Activated CD4-positive, alpha-beta T cell treated with anti-CD3 and anti-CD28 coated beads, Interleukin-2, amount 50 U/mL, for 1 hour (primary cell): ENCODE measurements at places on chromosomes 3 and 15.

DNA sequence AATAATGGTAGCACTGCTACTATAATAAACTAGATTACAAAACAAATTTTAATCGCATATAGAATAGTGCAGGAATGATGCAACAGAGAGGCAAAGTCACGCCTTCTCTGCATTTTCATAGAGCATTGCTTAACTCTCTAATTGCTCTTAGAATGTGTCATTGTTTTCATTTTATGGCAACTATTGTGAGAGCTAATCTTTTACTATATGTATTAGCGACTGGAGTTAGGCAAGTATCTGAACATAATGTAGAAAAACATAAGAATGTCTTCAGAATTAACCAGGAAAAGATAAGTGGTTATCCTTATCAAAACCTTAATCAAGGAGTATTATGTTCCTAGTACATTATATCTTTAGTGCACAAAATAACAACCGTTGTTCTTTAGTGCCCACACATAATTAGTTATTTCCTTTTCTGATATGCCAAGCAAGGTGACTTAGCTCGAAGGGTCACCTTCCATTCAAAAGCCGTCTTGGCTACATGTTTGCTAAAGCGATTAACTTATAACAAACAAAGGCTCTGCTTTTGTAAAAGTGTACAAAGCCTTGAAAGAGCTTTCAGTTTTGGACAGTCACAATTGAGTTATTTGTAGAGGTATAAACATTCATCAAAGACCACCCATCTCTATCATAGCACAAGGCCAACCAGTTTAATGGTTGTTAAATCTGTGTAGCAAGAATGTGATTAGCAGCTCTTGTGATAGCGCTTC lies 1328.9 kb downstream of the ROBO2 start:
- no peak for DNase-seq

DNA sequence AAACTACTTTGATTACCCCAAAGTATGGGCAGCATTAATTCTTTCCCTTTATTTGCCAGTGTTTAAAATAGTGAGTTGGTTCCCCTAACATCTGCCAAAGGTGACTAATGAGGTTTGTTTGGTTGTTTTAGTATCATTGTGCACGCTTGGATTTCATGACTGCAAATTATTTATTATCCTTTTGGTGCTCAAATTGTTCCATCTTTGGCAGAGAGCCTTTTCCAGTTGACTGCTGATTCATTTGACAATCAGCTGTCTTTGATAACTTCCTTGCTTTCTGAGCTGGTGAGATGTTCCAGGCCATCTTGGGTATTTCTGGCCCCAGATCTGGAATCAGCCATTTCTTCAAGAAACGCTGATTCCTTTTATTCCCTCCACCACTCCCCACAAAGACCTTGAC lies 8.9 kb downstream of the DLEC1 start:
- DNase-seq: no peak

GRCh38 chr3:105647047-105647446 lies 221.8 kb downstream of the CBLB start:
- no peak for DNase-seq

DNA sequence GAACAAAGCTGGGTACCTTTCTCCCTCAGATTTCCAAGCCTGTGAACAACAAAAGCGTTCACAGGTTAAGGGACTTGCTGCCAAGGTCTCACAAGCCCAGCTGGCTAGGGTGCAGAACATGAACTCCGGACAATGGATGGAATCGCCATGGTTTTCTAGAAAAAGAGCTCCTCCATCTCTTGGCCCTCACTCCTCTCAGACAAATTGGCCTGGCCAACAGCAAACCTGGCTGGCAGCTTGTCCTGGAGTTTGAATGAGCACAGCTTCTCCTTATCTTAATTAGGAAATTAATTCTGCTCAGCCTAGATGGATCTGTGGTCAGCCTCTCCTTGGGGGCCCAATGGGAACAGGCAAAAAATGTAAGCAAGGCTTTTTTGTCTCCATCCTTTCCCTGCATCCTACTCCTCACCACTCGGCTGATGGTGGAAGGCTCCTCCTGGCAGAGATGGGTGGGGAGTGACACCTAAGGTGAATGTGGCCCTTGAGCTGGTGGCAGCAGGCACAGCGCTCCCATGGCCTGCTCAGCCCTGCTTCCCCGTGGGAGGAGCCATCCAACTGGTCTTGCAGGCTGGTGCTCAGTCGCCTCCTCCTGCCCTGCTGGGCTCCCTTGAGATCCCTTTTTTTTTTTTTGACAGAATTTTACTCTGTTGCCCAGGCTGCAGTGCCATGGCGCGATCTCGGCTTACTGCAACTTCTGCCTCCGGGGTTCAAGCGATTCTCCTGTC lies 5.8 kb downstream of the KLHL25 start:
- no peak for DNase-seq

- DNase-seq: no peak
Observed at GRCh38 chr3:154795582-154795981, 284.5 kb upstream of the MME start.

DNA sequence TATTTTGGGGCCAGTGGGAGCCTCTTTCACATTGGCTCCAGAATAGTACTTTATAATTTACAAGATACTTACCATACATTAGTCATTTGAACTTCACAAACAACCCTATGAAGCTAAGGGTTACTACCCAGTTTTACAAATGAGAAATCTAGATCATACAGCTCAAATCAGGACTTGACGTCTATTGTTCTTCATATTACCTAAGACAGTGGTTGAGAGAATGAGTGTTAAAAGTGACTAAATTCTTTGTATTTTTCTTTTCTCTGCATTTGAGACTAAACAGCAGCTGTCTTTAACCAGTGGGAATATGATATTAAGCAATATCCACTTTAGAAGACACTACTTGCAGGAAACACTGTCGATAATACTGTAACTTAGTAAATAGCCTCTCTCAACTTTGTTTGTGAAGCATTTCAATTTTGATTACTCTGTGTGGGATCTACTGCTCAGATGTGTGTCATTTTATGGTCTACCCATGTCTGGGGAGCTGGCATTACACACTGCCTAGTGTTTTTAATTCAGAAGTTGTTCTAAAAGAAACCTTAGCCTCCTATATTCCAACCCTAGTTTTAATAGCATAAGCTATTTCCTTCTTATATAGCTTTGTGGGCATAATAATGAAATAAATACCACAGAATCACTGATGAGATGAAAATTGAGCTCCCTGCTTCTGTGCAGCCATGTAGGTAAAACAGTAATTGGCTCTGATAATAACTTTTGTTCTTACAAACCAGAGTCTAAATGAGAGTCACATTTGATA lies 45.9 kb downstream of the IQCH start:
- DNase-seq: no peak

DNA sequence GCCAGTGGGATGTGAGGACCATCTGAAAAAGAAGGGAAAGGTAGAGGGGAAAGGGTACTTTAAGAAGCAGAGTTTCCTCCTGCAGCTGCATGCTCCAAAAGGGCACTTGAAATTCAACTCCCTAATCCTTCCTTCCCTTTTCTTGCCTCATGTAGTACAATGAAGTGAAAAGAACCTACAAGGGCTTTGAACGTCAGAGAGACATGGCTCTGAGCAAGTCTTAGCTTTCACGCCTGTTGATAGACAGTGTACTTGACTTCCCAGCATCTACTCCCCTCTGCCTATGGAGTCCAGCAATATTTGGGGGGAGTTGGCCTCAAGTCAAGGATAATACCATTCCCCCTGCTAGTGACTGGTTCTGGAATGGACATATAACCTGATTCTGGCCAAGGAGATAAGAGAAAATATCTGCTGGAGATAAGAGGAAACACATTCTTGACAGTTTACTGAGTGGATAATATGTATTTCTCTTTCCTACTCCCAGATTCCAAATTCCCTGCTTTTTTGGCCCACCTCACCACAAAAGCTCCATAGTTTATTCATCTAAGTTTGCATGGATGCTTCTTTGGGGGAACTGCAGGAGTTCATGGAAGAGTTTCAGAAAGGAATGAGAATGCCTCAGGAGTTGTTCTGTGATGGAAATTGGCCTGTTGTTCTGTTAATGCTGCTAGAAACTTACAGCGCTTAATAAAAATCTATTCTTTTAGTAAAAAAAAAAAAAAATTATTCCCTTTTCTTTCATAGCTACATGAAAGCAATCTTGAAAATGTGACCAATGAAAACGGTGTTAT lies 193.0 kb upstream of the TPM1 start:
- DNase-seq: no peak
